ENCODE measurements at places on chromosomes 16 and 17. TPM values are rescaled to one million over a fixed set of nuclear protein-coding genes. Genes with fewer than 3 reads are reported as not detected.
A peak's percentile ranks its signal among the peaks of the same experiment; 100 is the strongest.

DNA sequence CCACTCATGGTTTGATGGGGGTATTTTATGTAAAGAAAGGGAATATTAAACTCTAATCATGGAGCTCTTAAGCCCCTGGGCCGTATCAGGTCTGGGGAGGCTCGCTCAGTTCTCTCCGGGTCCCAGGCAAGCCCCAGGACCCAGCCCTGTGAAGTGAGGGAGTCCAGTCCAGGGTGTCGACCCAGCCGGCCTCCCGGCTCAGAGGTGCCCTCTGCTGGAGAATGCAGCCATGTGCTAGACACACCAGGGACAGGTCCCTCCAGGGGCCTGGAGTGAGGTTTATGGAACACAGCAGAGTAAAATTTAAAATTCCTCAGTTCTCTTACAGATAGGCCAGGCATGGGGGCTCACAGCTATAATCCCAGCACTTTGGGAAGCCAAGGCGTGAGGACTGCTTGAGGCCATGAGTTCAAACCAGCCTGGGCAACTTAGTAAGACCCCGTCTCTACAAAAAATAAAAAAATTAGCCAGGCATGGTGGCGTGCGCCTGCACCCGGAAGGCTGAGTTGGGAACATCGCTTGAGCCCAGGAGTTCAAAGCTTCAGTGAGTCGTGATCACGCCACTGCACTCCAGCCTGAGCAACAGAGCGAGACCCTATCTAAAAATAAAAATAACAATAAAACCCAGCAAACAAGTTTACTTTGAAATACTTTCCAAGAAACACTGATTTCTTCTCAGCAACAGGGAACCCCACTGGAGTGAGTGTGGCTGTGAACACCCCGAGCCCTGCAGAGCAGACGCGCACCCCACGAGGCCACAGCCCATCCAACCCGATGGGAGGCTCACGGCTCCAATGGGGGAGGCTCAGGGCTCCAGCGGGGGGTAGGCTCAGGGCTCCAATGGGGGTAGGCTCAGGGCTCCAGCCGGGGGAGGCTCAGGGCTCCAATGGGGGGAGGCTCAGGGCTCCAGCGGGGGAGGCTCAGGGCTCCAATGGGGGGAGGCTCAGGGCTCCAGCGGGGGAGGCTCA lies 72.2 kb downstream of the ZNF778 start:
- ATAC-seq, result peak; percentile 79

- ATAC-seq, result peak; percentile 76
These were observed 31.7 kb downstream of the OSBPL7 start for GRCh38 chr17:47789611-47790561.

DNA sequence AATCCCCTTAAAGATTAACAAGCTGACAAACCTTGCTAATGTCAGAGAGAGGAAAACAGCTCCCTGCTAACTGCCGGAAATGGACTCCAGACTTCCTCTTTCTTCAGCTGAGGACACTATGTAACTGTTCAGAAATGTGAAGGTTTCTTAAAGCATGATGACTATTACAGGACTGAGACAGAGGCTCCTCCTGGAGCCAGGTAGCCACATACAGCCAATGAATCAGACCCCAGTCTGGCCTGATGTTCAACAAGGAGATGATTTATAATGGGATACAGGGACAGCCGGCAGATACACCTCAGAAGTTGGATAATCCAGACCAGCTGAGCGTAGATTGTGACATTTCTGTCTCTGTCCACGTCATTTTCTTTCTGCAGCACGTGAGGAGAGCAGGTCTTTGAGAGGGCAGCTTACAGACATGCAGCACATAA lies 216.2 kb downstream of the HS3ST3A1 start:
- no peak for ATAC-seq

Gene IRX6
- total RNA-seq, result not detected

Measured in gastroesophageal sphincter (tissue), 4 donors.